AG09309 (cell line): ENCODE measurements at places on chromosomes 5 and 9.

- no peak for DNase-seq
Measured at GRCh38 chr5:14415698-14416074, 165.9 kb upstream of the OTULINL start.

GRCh38 chr5:16489322-16489791, 23.8 kb upstream of the ZNF622 start:
- peak; percentile 37 for DNase-seq

- DNase-seq, result no peak
Measured at GRCh38 chr5:170296935-170297588, 515 bp downstream of the LCP2 start.

GRCh38 chr5:16450163-16450562, 15.4 kb downstream of the ZNF622 start:
- no peak for DNase-seq

- DNase-seq, result no peak
Measured at GRCh38 chr5:176723440-176723839, 76.2 kb downstream of the TSPAN17 start.

DNA sequence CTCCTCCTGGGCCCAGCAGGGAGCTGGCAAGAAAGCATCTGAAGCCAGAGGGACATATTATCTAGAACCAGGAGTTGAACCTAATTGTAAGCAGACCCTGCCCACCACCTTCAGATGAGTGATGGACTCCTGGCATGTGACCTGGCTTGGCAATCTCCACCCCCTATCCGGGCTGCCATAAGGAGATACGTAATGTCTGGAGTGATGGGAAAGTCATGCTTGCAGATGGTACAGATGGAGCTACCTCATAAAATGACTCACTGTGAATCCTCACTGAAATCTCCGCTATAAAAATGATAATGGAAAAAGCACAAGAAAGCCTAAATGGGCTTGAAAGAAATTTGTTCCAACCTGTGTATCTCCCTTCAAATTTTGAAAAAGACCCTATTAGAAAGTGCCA, 157.5 kb downstream of the DMRT2 start:
- DNase-seq, result peak; percentile 84

GRCh38 chr5:158979749-158980521, 119.8 kb downstream of the EBF1 start:
- no peak for DNase-seq

DNA sequence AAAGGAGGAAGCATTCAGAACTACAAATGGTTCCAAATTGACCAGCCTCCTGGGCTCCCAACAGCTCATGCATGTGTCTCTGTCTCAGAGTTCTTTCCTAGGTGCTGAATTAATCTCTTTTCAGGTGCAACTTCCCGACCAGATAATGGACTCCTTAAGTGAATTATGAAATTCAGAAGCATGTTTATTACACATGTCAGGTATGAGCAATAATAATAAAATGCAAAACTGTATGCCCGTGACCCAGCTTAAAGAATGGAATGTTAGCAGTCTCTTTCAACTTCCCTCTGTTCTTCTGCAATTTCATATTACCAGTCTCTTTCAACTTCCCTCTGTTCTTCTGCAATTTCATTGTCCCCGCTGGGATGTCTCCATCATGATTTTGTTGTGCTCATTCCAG, 60.4 kb downstream of the FBXL7 start:
- no peak for DNase-seq

DNA sequence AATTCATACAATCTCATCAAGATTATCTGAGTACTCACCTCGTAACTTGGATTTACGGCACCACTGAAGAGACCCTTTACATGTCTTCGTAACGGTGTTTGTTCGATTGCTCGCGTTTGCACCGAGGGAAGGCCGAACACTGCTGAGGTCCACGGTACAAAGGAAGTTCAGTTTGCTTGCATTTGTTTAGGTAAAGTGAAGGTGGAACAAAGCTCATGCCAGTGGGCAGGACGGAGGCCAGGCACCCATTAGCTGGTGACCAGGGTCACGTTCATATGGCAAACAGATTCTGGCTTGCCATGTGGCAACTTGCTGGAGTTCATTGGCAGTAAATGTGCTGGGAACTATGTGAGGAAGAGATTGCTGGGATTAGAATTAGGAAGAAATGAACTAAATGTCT, 164.8 kb downstream of the MACROH2A1 start:
- DNase-seq, result no peak
